Activated CD4-positive, alpha-beta T cell treated with anti-CD3 and anti-CD28 coated beads for 1 hour (primary cell): ENCODE measurements at places on chromosomes 2 and 18.

DNA sequence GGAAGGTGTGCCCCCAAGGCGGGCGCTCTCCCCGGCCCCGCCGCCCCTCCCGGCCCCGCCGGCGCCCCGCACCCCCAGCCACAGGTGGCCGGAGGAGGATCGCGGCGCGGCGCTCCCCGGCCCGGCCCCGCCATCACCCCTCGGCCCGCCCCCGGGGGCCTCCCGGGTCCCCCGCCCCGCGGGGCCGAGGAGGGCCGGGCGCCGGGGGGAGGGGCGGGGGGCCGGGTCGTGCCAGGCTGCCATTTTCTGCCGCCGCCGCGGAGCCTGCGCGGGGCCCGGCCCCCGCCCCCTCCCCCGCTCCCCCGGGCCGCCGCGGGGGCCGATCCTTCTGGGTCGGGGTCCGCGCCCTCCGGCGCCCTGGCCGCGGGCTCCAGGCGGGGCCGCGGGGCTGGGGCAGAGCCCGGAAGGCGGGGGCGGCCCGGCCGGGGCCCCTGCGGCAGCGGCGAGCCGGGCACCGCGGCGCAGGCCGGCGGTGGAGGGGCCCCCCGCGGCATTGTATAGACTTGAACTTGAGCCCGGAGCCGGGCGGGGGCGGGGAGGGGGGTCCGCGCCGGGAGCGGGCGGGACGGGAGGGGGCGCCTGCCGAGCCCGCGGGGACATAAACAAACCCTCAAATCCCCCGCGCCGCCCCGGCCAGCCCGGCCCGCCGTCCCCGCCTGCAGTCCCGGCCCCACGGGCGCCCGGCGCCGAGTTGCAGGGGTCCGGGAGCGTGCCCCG is 556 bp downstream of the DNMT3A start:
- DNase-seq, result no peak

DNA sequence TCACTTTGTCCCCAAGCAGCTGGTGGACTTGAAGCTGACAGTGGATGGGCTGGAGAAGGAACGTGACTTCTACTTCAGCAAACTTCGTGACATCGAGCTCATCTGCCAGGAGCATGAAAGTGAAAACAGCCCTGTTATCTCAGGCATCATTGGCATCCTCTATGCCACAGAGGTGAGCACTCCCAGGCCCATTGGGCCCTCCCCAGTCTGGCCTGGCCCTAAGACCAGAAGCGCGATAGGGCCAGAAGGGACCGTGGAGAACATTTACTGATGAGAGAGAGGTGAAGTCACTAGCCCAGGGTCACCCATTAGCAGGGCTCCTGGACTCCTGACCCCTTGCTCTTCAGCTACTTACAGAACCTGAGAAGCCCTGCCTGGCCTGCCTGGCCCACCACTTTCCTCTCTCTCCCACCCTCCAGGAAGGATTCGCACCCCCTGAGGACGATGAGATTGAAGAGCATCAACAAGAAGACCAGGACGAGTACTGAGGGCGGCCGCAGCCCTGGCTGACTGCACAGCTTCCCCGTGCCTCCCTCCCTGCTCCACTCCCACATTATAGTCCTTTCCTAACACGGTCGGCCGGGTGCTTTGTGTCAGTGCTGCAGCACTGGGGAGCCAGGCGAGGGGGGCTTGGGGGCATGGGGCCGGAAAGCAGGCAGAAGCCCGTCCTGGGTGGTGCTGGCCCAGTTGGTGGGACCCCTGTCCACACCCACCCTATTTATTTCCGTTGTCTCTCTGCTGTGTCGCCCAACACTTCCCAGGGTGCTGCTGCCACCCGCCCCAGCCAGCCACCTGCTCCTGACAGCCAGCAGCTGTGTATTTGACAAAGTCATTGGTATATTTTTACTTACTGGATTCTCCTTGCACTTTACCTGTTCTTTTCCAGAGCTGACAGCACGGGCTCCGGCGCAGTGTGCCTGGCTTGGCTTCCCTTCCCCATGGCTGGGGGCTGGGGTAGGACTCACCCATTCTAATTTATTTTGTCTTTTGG is 6.6 kb upstream of the TMEM214 start:
- DNase-seq, result no peak

DNA sequence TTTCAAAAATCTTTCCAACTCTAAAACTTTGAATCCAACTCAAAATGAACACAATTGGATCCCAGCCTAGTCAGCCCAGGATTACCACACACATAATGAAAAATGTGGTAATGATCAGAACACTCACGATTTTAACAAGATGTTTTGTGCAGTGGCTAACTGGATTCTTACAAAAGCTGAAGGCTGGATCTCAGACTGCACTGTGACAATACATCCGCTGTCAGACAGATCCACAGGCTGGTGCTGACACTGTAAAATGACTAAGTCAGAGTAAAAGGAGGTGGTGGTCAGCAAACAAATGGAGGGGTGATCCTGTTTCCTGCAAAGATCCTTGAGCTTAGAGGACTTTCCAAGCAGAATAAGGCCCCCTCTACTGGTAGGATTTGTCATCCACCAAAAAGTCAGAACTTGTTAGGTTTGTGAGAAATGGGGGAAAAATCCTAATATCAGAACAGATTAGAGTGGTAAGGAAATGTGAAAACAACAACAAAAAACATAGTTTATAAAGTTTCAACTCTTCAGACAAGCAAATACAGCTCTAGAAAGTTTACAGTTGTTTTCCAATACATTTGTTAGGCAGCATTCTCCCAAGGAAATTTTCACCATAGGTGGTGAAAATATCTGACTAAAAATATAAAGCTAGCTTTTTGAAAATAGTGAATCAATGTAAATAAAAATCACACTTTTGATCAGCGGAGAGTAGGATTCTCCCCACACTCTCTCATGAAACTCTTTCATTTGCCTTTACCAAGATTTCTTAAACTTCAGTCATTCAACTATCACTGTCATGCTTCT is 211.9 kb downstream of the AGPS start:
- no peak for DNase-seq

DNA sequence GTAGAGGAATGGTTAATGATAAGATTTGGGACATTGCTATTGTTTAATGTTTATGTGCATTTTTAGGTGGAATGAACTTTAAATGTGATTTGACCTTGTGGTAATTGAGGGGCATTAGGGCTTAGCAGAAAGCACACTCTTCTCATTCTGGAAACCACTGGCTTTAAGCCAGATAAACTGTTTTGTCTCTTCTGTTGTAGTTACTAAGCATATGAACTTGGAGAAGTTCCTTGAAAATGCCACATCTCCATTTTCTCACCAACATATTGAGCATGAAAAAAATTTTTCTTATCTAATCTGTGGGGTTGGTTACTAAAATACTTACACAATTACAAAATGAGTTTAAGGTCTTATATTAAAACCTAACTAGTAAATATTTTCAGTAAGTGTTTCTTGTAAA is 70.8 kb upstream of the FSHR start:
- no peak for DNase-seq

DNA sequence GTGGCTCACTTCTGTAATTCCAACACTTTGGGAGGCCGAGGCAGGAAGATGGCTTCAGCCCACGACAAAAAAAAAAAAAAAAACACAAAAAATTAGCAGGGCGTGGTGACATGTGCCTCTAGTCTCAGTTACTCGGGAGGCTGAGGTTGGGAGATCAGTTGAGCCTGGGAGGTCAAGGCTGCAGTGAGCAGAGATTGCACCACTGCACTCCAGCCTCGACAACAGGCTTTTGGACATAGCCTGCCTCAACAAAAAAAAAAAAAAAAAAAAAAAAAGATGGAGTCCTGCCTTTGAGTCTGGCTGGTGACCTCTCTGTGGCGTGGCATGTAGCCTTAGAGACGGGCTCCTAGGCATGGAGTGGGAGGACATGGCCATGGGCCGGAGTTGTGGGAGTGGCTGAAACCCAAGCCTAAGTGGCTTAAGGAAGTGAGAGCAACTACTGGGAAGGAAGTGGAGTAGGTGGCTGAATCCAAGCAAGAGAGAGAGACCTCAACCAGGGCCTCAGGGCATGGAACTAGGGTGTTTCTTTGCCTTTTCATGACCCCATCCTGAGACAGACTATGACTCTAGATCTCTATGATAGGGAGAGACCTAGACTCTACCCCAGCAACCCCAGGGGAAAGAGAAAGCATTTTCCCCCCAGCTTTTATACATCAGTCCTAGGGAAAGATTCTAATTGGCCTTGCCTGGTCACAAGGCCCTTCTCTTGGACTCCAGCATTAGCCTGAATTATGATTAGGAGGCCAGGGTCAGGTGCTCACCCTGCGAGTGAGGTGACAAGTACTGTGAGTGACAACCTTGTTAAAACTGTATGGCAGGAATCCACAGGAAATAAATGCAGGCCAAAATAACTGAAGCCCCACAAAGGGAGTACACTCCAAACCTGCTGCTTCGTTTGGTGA is 34.2 kb downstream of the NPAS2 start:
- no peak for DNase-seq

DNA sequence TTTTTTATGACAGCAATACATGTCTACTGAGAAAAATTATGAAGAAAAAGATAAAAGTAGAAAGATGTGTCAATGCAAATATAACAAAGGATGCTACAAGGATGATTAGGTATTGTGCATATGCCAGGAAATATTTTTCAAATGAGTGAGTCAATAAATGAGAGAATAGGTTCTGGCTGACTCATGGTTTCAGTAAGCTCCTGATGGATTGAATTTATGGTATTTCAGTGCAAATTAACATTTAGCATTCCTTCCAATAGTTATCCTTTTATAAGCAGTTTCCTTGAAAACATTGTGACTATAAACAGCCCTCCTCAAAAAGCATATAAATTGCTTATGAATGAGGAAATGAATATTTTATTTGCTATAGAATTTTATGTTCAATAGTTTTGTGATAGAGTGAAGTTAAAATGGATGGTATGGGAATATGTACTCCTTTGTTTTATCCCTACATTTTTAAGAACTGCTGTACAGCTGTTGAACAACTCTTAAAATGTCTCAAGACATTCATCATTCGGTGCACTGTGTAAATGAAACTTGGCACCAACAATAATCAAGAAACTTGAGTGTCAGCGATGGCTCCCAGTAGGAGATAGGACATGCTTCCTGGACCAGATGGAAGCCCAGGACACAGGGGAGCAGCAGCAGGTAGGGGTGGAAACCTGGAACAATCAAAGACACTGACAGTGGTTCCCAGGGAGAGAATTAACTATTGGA is 144.7 kb downstream of the PMAIP1 start:
- no peak for DNase-seq

DNA sequence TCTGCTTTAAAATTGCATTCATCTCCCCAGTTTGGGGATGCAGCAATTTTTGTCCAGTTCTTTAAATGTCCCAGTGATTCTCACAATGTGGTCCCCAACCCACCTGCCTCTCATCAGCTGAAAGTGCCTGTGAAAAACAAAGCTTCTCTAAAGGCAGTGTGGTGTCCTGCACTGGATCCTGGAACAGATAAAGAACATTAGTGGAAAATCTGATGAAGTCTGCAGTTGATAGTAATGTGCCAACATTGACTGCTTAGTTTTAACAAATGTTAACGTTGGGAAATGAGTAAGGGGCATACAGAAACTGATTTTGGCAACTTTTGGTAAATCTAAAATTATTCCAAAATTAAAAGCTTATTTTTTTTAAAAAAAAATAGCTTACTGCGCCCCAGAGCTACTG is 9.3 kb downstream of the FZD5 start:
- no peak for DNase-seq

DNA sequence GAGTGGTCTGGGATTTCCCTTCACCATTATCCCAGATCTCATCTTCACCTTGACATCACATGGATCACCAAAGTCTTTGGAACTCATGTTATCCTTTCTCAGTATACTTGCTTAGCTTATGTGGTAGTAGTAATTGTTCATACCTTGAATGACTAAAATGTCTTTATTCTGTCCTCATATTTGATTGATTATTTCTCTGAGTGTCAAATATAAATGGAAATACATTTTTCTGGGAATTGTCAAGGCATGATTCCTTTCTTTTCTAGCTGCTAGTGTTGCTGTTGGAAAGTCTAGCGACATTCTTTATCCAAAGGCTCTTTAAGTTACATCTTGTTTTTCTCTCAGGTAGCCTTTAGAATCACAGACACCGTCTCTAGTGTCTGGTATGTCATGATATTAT is 334.4 kb downstream of the CMPK2 start:
- DNase-seq, result no peak

- no peak for DNase-seq
Observed at GRCh38 chr18:48123941-48124340, 193.5 kb upstream of the SMAD2 start.

GRCh38 chr2:234373060-234373459 is 123.8 kb downstream of the ARL4C start:
- no peak for DNase-seq

- no peak for DNase-seq
Observed at GRCh38 chr2:223566396-223566795, 35.8 kb downstream of the SCG2 start.

DNA sequence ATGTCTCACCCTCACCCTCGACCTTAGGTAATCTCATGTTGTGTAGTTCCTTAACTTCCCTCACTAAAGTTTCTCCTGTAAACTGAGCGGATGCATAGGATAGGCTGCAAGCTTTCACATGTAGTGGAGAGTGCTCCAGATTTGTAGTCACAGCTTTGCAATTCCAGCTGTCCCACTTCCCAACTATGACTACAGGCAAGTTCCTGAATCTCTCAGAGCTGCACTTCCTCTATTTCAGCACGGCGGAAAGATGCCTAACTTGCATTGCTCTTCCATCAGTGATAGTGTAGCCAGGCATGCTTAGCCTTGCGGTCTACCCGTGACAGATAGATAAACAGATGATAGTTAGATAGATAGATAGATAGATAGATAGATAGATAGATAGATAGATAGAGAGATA is 183.1 kb upstream of the CCDC68 start:
- DNase-seq, result no peak

DNA sequence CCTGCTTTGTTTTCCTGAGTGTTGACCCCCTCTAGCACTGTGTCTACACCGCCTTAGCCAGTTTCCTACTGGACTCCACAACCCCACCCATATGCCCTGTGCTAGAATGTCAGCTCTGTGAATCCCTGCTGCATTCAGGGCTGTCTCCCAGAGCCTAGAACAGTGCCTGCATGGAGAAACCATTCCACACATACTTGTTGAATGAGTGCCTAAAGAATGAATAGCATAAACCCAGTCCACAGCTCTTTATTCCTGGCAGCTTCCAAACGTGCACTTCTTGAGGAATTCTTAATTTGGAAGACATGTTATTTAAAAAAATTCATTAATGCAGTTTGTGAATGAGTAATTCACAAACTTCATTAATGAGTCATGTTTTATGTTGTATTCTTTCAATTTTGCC is 6.5 kb upstream of the NAPG start:
- DNase-seq, result no peak

DNA sequence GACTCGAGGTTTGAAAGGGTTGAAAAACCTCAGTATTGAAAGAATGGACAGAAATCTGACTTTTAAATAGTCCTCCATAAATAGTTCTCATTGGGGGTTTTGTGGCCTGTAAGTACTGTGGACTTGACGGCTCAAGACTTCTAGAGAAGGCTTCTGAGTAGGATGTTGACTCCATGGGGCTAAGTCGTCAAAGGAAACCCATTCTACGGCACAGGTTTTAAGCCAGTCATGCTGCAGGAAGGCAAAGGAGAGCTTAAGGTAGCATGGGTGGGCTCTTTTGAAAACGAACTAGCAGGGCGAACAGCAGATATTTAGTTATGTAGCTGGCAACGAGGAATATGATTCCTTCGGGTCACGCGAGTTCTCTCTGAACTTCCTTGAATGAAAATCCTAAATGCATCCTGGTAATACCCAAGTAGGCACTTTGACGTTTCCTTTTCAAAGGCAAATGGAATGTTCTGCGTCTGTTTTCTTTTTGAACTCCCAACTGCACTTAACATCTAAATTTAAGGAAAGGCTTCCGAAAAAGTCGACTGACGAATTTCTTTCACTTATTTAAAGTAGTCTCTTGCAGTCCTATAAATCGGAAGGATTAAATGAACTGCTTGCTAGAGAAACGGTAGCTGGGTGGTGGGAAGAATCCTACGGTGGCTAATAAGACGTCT is 1.1 kb upstream of the NEDD4L start:
- DNase-seq, result no peak

GRCh38 chr18:63302220-63302619 is 17.3 kb downstream of the BCL2 start:
- DNase-seq, result no peak
